ENCODE measurements at places on chromosomes 5 and 9.
A peak's percentile ranks its signal among the peaks of the same experiment; 100 is the strongest.

GRCh38 chr9:16721972-16722371 lies 148.5 kb downstream of the BNC2 start:
- no peak for DNase-seq

- DNase-seq: no peak
These were observed 204.8 kb upstream of the S1PR3 start for GRCh38 chr9:88786291-88787079.

GRCh38 chr9:92275541-92275940 lies 18.0 kb downstream of the IARS1 start:
- DNase-seq: no peak

DNA sequence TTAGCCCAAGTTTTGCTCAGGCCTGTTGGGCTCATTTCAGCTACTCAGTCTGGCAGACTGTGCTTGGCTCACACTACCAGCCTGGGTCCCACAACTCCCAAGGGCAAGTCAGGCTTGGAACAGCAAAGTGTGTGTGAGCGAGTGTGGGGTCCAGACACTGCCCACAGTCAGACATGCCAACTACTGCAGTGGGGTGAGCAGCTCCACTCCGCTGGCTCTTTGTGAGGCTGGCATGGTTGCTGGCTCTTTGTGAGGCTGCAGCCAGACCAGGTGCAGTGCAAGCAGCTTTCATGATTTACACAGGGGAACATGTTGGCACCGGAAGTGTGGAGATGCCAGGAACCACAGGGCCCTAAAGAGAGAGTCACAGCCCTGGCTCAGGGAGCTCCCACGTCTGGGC lies 606.7 kb upstream of the FAM174A start:
- no peak for DNase-seq

DNA sequence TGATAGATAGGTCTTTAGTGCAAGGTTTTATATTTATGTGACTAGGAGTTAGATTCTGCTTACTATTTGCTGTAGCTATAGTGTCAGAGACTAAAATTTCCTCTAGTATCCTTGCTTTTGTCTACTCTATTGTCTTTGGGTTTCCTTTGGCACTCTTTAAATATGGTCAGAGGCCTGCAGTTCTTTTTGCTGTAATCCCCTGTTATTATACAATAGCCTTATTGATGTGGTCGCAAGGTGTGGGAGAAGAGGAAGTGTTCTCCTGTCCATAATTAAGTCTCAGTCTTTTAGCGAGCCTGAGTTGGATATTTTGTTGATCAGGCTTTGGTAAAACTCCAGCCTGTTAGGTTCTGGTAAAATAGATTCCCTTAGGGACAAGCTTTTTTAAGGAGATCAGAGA lies 34.9 kb downstream of the LURAP1L start:
- DNase-seq: no peak

DNA sequence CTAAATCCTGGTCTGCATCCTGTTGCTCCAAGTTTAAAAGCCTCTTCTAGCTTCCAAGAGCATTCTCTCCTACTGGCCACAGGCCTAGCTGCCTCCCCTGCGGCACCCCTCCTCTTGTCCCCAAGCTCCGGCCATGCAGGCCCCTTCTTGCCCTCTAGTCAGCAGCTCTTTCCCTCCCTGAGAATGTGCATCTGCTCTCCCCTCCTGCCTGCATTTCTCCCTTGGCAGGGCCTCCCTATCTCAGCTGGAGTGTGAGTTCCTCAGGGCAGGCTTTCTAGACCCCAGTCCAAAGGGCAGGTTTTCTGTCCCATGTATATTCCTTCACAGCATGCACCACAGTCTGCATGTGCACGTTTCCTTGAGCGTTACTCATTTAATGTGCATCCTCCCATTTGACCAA lies 24.6 kb upstream of the BARX1 start:
- DNase-seq: no peak

DNA sequence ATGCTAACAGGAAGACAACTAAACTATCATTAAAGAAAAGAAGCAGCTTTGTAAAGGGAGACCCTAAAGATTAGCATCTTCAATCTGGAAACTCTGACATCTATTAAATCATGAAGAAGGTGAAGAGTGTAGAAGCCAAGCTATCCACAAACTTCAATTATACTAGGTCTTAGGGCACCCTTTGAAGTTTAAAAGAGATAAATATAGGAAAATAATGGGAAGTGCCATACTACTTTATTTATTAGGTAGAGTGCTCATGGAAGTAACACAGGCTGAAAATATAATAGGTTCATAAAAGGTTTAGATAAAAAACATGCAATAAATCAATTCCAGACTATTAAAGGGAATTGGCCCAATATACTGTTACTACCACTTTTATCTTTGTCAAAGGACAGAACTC lies 19.9 kb downstream of the CDH10 start:
- no peak for DNase-seq

- no peak for DNase-seq
These were observed 315.5 kb downstream of the IRX1 start for GRCh38 chr5:3911111-3911510.

DNA sequence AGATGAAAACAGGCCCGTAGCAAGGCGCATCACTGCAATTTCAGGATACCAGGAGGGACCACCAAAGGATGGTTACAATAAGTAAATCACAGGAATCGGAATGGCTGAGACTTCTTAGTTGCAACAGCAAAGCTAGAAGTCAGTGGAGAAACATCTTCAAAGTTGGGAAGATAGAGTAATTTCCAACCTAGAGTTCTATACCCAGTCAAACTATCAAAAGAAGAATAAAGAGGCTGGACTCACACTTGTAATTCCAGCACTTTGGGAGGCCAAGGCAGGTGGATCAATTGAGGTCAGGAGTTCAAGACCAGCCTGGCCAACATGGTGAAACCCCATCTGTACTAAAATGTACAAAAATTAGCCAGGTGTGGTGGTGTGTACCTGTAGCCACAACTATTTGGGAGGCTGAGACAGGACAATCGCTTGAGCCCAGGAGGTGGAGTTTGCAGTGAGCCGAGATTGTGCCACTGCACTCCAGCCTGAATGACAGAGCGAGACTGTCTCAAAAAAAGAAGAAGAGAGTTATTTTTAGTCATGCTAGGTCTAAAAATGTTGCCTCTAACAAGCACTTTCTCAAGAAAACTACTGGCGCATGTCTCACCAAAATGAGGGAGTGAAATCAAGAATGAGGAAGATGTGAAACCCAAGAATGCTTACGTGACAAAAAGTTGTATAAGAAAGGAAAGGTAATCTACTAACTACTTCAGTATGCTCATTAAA lies 267.7 kb downstream of the DENND1A start:
- no peak for DNase-seq

DNA sequence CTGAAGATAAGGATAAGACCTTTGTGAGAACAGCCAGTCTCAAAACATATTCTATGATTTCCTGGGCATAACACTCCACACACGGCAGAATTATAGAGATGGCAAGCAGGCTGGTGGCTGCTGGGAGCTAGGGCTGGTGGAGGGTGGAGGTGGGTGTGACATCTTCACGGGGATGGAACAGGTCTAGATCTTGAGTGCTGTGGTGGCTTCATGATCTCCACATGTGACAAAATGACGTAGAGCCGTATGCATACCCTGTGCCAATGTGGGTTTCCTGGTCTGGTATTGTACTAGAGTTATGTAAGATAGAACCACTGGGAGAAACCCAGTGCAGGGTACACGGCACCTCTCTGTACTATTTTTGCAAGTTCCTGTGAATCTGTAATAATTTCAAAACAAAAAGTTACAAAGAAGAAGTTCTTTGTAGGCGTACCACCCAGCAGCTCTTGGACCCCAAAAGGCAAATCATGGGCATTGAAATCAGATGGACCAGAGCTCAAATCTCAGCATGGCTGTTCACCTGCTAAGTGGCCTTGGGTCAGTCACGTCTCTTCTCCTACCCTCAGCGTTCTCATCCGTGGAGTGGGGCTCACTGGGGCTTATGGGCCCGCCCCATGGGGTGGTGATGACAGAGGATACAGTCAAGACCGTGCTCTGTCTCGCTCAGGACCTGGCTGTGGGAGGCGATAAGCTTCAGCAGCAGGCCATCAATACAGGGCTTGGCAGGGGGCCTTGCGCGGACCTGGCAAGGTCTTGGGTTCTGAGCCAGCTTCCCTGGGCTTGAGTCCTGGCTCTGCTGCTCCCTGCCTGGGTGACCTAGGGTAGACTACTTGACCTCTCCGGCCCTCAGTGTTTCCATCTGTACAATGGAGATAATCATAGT lies 74.7 kb upstream of the UNC5A start:
- no peak for DNase-seq

GRCh38 chr5:90017239-90017638 lies 392.3 kb downstream of the CETN3 start:
- no peak for DNase-seq

DNA sequence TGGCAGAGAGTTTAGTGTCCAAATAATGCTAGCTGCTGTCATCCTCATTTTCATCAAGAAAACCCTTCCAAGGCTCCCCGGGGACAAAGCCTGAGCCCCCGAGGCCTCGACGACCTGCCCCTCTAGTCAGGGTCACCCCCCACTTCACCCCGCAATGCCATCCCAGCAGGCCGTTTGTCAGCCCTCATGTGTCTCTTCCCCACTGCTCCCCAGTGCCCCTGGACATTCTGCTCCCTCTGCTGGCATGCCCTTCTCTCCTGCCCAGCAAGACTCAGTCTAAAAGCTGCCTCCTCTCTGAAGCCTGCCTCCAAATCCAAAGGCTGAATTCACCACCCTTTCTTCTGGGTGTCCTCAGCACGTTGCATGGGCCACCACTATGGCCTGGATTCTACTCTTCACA lies 59.3 kb downstream of the PAX5 start:
- no peak for DNase-seq

- DNase-seq: no peak
These were observed 134.1 kb downstream of the NUDT12 start for GRCh38 chr5:103428411-103428871.

DNA sequence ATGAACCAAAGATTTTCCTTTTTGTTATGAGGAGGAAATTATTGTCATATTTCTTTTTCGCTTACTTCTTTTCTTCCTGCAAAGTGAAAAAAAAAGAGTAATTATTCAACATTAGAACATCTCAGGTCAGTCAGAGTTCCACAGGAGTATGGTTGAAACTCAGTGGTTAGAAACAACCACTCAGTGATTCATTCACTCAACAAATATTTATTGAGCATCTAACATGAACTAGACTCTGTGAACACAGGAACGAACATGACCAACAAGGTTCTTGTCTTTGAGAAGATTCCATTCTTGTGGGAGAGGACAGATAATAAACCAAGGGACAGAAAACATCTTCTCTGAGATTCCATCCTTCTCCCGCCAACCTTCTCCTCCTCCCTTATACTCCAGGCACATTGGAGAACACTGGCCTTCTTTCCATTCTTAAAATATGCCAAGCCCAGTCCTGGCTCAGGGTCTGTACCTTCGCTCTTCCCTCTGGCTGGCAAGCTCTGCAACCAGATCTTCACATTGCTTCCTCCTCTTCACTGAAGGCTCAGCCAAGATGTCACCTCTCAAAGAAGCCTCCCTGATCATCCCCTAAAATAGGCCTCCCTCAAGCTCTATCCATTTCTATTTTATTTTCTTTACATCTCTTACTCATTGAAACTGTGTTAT lies 6.8 kb upstream of the GRAMD2B start:
- no peak for DNase-seq

DNA sequence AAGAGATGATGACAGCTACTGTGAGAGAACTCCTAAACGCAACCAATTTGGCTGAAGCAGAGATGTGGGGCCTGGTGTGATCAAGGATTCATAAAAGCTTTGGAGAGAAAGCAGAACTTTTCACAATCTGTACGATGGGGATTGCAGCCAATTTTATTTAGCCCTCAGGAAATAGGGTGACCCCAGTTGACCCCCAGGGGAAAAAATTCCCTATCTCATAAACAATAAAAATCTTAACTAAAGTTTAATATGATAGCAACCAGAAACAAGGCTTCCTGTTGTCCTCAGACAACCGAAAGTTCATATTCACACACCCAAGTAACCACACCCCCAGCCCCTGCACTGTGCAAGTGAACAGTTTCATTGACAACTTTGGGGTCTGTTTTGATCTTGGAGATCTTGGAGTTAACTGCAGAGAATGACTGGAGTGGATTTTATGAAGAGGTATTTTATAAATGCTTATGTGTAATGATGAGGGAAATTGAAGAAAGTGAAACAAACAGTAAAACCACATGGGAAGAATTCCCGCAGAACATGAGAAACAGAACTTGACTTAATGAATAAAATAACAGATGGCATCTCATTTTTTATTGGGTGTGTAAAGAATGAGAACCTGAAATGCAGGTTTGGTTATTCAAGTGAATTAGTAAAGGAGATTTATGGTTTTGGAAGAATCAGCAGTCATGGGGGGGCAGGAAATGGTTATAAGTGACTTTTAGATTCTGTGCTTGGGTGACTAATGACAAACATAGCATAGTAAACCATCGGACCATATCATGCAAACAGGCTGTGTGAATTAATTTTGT lies 94.5 kb downstream of the PDE4D start:
- DNase-seq: peak; percentile 31

DNA sequence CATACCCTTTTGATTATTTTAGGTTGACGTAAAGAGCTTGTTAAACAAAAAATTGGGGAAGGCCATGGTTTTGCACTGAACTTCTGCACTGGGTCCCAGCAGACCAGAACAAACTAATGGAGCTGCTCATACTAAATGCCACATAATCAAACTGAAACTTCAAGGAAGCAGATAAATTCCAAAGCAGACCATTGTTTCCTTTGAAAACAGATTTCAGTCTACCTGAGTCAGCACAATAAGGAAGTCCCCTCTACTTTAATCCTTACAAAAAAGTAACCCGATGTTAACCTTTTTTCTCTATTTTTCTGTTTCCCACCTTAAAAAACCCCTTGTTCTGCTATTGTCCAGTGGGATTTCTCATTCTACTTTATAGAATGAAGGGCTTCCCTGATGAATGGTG lies 39.2 kb downstream of the WDR36 start:
- no peak for DNase-seq

GRCh38 chr9:76732341-76732958 lies 31.8 kb upstream of the PCA3 start:
- no peak for DNase-seq

All from PC-9 (cell line).